ENCODE measurements at places on chromosomes 16 and 17. TPM values are rescaled to one million over a fixed set of nuclear protein-coding genes. Genes with fewer than 3 reads are reported as not detected.

- peak; percentile 25 for DNase-seq
Observed at GRCh38 chr17:2854143-2855055, 58.2 kb downstream of the RAP1GAP2 start.

DNA sequence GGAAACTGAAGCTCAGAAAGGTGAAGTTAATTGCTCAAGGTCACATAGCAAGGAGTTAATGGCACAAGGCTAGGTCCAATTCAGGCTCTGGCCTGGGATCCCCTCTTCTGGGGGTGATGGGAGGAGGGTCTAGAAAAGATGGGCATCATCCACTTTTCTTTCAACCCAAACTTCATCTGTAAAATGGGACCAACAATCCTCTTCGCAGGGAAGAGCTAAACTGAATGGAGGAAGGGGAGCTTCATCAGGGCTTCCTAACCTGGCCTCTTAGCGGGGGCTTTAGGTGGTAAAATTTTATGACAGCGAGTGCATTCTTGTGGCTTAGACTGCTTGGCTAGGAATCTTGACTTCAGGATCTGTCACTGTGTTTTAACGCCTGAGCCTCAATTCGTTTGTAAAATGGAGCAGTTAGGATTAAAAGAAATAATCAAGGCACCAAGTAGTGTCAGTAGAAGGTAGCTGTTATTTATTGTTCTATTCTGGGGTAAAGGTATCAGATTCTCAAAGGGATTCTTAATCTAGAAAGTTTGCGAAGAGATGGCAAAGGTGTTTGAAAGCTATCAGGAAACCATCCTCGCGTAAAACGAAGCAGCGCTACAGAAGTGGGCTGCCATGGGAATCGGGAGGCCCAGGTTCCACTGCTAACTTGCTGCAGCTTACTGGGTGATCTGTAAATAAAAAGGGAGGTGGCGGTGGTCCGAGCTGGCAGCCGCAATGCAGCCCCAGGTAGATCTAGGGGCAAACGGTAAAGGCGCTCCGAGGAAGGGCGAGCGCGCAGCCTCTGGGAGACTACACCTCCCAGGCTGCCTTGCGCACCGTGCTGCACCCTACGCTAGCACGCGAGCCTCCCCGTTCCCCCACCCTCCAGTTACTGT, 1.5 kb upstream of the SRCAP start:
- DNase-seq, result no peak

- DNase-seq, result no peak
Observed at GRCh38 chr17:63698381-63698885, 1.5 kb downstream of the LIMD2 start.

GRCh38 chr17:45380046-45380765, 52.5 kb downstream of the ARHGAP27 start:
- no peak for DNase-seq

DNA sequence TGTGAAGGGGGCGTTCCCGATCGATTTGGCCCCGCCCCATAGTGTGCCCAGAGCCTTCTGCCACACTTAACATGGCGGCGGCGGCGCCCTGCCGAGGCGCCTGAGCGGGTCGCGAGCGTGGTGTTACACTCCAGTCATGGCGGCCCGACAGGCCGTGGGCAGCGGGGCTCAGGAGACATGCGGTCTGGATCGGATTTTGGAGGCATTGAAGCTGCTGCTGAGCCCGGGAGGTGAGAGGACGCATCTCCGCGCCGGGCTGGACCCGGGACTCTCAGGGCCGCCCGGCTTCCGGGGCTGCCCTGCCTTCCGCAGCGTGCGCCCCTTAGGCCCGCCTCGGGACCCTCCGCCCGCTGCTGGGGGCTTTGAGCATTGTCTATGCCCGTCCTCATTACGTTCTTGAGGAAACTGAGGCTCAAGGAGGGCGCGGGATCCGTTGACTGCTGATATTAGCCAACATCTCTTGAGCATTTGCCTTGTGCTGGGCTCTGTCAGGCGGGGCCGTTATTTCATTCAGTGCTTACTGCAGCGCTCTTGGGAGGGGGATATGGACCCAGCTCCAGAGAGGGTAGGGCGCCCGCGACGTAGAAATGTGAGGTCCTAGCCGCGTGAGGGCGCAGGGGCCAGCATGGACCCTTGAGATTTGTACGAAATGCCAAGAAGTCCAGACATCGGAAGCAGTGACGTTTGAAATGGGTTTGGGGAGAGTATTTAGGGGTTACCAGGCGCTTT, at the start of gene TANGO6:
TSS of gene TANGO6 (plus strand) at position 50 of the 729 bp plus-strand sequence. CDS start at position 137, 87 bp downstream.
- peak; percentile 89 for DNase-seq

Gene CALB2
- not detected for total RNA-seq

DNA sequence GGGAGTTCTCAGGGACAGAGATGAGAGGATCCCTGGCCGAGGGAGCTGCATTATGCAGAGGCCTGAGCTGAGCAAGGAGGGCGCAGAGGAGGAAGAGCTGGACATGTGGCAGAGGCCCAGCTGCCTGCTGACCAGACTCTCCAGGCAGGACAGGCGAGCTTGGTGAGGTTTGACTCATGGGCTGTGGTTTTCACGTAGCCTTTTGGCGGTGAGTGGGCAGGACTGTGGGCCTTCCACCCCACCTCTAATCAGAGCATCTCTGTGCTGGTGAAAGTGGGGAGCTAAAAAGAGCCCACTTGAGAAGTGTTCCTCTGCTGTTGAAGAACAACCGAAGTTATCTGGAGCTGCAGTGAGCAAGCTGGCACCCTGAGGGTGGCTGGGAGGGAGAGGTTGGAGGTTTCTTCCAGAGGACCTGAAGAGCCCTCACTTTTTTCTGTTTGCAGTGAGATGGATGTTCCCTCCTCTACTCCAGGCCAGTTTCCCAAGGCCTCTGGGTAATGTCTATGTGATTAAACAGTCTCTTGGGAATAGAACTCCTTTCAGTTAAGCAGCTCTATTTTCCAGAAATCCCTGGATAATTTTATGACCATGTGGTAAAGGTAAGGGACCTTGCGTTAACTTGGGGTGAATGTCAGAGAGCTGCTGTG, 11.9 kb downstream of the EPN2 start:
- peak; percentile 69 for DNase-seq

Gene SEZ6
- total RNA-seq, result not detected

Gene RDM1
- not detected for total RNA-seq

- no peak for DNase-seq
Observed at GRCh38 chr17:72520665-72521303, 400.0 kb downstream of the SOX9 start.

Measured in uterus (tissue), 4 donors.